ENCODE measurements at places on chromosomes 6 and 20.

GRCh38 chr20:14882846-14883245 lies 545.4 kb upstream of the FLRT3 start:
- DNase-seq = no peak

DNA sequence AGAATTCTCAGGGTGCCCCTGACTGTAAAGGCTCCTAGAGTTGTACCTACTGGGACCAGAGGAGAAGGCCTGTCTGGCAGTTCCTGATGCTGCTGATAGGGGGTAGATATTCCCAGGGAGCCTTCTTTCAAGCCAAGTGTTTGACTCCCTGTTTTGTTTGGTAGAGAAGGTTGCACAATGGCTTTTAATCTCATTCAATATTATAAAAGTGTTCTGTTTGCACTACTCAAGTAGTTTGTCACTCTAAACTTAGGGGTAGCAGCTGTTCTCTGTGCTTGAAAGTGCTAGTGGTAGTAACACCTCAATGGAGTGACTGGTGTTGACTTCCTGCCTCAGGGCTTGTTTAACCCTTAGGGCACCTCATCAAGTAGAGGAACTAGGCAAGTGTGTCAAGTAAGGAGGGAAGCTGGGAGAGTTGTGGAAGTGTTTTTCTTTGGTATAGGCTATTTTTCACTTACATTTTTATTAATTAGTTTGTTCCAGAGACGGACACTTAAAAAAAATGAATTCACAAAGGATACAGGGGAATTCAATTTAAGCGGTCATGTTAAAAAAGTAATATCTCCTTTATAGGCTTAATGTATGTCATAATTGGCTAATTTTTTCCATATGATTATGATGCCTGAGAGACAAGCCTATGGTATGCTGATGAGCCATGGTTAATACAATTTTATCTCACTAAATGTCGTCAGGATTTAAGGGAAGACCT lies 38.1 kb downstream of the BICRAL start:
- no peak for DNase-seq

DNA sequence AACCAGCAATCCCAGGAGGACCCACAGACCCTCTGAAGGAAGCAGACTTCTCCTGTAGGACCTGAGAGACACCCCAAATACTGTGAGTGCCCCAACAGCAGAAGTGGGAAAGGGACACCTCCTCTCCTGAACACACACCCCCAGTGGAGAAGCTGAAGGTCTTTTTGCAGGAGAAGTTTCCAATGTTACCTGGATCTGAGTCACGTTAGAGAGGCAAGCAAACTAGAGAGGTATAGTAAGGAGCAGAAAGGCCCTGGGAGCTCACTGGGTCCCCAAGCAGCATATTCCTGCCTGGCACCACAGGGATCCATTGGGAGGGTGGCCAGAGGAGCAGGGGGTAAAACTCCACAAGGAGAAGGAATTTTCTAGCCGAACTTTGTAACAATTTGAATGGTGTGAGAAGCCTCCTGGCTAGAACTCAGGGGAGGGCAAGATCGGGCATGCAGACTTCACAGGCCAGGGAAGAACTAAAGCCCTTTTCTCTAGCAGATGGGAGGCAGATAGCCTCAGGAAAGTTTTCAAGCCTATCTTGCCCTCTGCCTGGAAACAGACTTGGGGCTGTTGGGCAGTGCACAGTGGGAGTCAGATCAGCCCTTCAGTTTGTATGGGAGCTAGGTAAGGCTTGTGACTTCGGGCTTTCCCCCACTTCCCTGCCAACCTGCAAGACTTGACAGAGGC lies 68.2 kb upstream of the SSTR4 start:
- DNase-seq = no peak

- no peak for DNase-seq
Measured at GRCh38 chr6:41294214-41294872, 7.9 kb upstream of the TREM1 start.

DNA sequence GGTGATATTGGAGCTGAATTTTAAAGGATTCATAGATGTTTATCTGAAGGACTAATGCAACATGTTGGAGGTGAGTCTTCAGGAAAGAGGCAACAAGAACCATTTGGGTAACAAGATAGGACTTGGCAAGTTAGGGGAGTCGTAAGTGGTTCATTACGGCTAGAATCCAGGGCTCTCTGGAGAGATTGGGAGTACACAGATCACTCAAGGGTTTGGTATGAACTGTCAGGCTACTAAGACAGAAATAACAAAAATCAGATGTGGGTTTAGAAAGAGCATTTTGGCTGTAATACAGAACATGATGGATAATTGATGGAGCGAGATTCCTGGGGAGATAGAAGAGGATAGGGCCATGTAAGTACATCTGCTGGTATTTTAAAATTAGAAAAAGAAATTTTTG lies 86.3 kb upstream of the ESR1 start:
- DNase-seq = no peak

DNA sequence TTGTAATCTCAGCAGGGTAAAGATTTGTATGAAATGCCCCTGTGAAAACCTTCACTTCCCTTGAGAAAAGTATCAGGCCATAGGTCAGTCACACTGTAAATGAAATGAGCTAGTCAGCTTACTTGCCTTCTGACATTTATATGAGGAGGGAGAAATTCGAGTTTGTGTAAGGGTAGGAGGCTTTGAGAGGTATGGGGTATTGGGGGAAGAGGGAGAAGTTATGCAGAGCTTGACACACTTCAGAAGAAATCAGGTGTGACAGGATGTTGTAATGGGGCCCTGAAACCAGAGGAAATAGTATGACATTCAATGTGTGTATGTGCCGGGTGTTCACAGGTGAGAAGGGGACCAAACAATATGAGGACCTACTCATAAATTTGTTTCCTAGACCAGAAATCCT lies 64.2 kb upstream of the CCN6 start:
- DNase-seq = no peak
